ENCODE measurements at places on chromosomes 2 and 18.

DNA sequence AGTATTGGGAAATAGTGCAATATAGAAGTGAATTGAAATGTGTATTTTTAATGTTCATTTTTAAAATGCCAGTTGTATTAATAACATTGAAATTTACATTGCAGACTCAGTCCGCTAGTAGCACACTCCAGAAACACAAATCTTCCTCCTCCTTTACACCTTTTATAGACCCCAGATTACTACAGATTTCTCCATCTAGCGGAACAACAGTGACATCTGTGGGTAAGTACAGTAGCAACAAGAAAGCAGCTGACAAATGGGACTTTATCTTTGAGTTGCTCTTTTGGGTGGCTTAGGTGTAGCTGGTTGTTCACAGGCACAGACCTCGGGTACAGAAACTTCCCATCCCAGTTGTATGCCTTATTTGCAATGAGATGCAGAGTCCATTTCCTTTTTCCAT, 118.2 kb upstream of the IL1R2 start:
- no peak for DNase-seq

- DNase-seq, result no peak
Observed at GRCh38 chr2:58732999-58733398, 491.9 kb upstream of the FANCL start.

GRCh38 chr2:241138471-241138870, 10.8 kb downstream of the PASK start:
- DNase-seq, result no peak

- DNase-seq, result peak; percentile 43
Observed at GRCh38 chr2:6506361-6506794, 359.3 kb downstream of the CMPK2 start.

- DNase-seq, result no peak
Observed at GRCh38 chr2:219500135-219500534, 1.4 kb downstream of the GMPPA start.

- DNase-seq, result no peak
Observed at GRCh38 chr2:230899287-230899686, 25.8 kb downstream of the GPR55 start.

GRCh38 chr18:70036168-70036567, 88.5 kb upstream of the CD226 start:
- DNase-seq, result no peak

DNA sequence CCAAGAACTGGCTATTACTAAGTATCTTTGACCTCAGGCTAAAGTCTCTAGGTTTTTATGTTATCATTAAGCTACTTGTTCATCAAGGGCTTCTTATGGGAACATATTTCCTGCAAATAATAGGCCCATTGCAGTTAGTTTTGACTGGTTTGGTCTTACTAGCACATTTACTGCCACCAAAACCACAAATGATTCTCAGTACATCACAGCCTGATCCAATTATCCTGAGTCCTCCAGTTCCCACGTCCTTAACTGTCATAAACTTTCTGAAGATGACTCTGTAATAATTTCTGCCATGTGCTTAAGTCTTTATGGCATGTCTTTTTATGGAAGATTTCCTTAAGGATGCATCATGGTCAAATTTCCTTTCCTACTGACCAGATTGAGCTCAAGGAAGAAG, 123.3 kb upstream of the TANK start:
- DNase-seq, result no peak

GRCh38 chr18:48658721-48659120, 119.9 kb downstream of the CTIF start:
- no peak for DNase-seq

GRCh38 chr2:214839464-214839863, 30.0 kb upstream of the BARD1 start:
- no peak for DNase-seq

DNA sequence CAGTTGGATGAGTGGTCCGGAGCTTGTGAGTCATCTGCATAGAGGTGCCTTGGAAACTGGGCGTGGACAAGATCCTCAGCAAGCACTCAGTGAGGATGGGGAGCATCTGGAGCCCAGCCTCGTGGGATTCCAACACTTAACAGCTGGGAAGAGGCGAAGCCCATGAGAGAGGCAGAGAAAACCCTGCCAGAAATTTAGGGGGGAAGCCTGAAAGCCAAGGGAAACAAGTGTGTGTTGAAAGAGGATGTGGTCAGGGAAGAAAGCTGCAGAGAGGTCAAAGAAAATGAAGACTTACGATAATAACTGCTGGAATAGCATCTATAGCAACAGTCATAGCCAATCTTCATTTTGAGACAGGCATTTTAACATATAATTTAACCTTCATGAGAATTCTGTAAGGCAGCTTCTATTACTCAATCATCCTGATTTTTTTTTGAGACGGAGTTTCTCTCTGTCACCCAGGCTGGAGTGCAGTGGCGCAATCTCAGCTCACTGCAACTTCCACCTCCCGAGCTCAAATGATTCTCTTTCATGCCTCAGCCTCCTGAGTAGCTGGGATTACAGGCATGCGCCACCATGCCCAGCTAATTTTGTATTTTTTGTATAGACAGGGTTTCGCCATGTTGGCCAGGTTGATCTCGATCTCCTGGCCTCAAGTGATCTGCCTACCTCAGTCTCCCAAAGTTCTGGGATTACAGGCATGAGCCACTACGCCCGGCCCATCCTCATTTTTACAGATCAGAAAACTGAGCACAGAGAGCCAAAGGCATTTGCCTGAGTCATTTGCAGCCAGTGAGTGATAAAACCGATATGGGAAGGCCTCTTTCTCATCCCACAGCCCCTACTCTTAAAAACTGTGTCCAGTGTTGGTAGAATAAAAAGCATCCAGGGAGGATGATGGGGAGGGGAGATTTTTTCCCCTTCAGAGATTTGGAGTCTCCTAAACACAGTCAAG, 214.4 kb upstream of the EPAS1 start:
- DNase-seq, result peak; percentile 99

GRCh38 chr2:28623582-28624405, 127.8 kb upstream of the PPP1CB start:
- no peak for DNase-seq

DNA sequence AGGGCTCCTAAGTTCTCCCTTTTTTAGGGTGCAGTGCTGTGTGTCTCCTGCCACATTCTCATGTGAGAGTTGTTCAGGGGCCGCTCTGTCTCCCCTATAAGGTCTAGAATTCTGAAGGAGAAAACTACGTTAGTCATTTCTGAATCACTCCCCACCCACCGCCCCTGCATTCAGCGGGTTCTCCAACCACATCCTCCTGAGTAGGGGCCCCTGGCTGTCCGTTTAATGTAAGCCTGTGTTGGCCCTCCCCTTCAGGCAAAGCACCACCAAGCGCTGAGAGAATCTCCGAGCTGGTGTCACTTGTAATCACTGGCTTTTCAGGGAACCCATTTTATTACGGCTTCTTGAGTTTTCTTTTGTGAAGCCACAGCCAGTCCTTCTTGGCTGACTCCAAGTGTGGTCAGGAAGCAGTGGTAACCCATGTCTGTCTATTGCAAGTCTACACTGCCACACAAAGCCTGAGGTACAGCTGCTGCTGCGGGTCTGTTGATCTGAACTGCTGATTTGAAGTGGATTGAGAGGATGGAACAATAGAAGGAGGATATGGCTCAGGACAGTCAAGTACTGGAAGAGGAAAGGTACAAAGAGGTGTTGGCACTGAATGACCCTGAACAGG, 16.9 kb downstream of the LCT start:
- no peak for DNase-seq

DNA sequence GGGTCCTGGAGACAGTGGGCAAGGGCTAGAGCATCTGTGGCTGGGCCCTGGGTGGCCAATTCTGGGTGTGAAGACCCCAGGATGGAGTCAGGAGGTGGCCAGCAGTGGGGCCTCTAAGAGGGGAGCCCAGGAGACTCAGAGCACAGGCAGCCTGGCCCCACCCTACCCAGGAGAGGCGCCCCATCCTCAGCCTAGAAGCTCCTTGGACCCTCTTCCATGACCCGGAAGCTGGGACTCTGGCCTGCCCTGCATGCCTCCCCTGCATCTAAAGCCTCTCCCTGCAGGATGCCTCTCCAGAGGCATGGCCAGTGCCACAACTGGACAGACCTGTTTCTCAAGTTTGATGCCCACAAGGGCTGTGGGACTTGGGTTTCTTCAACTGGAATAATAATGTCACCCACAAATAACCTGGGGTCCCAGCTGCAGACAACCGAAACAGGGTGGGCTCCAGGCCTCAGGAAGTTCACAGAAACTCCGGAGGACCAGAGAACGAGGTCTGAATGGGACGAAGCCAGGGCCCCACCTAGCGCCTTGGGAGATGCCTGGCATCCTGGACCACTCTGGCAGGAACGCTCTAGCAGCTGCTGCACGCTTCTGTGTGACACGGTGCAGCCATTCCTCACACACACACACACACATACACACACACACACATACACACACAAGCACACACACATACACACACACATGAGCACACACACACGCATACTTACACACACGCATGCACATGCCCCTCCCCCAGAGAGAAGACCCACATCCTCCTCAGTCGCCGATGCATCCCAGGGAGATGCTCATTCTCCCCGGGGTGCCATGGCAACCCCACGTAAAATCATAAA, 16.4 kb downstream of the KCNIP3 start:
- DNase-seq, result no peak

GRCh38 chr2:205483095-205483494, 199.2 kb upstream of the NRP2 start:
- DNase-seq, result no peak

GRCh38 chr2:237955640-237956401, 11.0 kb upstream of the UBE2F start:
- DNase-seq, result no peak

DNA sequence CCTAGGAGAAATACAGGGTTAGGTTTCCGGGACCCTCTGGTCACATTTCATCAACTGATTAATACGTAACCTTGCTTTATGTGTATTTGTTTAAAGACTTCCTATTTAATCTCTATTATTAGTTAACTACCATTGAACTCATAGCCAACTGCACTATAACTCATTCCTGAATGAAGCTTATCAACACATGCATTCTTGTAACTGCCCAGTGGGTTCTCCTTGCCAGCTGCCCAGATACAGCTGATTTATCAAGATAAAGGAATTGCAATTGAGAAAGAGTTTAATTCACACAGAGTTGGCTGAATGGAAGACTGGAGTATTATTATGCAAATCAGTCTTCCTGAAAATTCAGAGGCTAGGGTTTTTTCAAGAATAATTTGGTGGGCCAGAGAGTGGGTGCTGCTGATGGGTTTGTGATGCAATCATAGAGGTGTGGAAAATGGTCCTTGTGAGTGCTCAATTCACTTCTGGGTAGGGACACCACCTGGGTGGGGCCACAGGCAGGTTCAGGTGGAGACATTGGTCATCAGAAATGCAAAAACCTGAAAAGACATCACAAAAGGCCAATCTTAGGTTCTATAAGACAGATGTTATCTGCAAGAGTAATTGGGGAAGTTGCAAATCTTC, 21.1 kb upstream of the NOSTRIN start:
- DNase-seq, result no peak

DNA sequence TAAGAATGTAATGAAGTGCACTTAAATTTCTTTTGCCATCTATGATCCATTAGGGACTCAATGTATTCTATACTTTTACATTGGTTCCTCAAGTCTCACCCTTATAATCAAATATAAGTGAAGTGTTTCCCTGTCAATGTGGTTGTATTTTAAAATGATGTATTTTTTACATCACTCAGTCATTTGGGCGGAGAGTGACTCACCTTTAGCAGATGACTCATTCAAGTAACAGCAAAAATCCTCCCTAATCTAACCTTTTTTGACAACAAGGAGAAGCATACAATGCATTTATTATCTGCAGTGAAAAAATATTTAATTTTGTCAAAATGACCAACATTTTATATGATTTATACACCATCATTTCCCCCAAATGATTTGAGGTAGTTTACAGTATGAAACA, 94.4 kb downstream of the FANCL start:
- DNase-seq, result no peak

GRCh38 chr2:144515696-144516410, 4.1 kb downstream of the ZEB2 start:
- no peak for DNase-seq

GRCh38 chr2:29223851-29224692, 108.9 kb downstream of the CLIP4 start:
- peak; percentile 42 for DNase-seq

GRCh38 chr2:164794432-164795231, 47.0 kb downstream of the COBLL1 start:
- DNase-seq, result no peak

DNA sequence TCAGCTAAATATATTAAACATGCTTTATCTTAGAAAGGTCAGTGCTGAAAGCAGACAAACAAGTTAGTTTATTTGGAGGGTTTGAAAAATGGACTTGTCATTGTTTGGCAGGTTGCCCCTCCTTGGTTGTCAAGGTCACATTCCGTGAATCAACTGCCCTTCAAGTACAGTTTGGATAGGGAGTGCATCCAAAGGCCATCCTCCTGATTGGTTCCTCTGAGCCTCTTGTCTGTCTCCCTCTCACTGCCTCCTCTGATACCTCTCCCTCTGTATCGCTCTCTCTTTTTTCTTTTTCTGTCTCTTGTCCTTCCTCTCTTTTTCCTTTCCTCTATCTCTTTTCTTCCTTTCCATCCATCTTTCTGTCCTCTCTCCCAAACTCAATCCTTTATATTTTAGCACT, 5.4 kb downstream of the ITGAV start:
- no peak for DNase-seq

DNA sequence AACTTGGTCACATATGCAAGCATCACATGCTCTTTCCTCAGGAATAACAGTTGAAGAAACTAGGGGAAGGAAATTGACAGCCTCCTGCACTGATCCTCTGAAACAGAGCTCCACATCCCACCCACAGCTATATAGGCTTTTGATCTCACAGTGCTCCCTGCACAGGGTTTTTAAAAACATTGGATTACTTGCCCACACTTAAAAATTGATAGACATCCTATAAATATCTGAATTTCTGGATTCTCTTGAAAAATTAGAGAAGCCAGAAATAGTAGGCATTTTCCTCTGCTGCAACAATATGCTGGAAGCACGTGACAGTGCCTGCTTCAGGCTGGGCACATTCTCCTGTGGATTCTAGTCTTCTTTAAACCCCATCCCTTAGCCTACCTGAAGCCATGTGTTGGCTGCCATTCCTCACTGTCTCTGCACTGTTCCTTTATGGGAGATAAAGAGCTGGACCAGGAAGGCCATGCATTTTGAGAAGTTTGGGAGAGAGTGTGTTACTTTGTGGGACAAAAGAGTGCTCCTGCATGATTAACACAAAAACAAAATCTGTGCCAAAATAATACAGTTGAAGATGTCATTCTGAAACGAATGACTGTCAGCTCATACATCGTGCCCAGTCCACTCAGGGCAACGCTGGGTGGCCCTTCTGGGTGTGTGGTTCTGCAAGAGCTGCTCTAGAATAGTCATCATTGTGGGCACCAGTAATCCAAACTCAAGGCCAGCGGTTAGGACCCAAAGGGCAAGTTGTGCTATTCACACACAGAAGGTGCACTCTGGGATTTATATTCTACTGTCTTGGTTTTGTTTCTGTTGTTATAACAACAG, 59.8 kb downstream of the GYPC start:
- no peak for DNase-seq

Data from HFF-Myc (cell line).